ENCODE measurements at places on chromosomes 4 and X.

DNA sequence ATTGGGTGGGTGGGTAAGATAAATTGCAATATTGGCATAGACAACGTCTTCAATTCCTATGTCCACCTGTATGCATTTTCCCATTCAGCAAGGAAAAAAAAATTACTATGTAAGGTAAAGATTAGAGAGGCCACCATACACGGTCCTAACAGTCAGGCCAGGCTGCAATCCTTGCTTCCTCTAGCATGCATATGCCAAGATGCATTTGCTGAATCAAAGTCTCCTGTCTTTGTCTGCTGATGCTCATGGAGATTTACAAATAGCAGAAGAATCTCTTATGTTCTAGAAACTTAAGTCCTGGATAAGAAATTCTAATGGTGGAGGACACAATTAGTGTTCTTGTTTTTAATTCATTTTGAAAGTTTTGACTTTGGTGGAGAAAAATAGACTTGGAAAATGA lies 206.8 kb downstream of the PDGFC start:
- no peak for DNase-seq

- DNase-seq: no peak
Measured at GRCh38 chrX:49753691-49754090, 57.9 kb upstream of the PAGE1 start.

GRCh38 chr4:122765692-122766352 lies 33.3 kb downstream of the BBS12 start:
- no peak for DNase-seq

DNA sequence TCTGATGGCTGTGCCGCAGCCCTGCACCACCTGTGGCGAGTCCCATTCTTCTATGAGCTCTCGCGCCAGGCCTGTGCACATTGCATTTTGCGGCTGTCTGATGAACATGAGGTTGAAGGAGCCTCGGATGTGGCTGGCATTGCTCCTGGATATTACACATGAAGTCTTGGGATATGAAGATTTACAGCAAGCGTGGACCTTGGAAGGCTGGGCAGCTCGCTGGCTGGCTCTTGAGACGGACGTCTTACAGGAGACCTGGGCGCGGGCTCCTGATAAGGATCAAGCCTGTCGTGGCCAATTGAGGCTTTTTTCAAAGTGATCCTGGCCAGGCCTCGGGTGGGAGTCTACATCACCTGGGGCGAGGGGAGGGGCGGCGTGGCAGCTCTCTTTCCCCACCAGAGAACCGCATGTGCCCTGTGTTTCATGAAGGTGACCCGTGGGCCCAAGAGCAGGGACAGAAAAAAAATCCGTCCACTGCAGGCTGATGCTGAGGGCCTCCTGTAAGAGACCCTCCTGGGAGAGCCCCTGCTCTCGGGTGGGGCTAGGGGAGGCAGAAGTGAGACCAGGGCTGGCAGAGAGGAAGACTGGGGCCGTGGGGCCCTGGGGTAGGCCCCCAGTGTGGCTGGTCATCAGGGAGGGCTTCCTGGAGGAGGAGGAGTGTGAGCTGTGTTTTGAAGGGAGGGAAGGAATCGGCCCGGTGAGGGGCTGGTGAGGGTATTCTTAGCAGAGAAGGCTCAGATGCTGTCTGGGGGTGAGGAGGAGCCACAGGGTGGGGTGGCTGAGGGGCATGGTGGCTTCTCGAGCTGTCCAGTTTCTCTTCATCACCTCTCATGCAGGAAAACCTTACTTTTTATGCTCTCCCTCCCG lies 23.6 kb downstream of the CPZ start:
- no peak for DNase-seq

DNA sequence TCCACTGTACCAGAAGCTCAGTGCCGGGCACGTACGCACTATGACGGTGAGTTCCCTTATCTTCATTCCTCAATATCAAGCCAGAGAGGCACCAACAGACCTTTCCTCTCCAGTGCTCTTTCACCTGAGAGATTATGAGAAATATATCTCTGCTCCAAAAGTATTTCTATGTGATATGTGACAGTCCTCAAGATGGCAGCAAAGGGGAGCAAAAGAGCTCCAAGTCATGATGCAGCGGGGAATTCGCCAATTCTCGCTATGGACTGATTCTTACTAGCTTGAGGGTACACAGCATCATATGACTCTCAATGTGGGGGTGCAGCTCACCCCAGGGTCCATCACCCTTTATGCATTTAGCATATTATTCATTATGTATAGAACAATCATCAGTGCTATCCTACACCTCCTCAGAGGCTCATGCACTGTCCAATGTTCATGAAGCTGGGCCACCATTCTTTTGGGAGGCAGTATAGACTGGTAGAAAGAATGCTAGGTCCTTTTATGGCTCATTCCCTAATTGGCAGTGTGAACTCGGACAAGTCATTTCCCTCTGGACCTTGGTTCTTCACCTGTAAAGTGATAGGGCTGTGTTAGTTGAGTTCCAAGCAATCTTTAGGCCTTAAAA lies 12.8 kb upstream of the IQSEC2 start:
- no peak for DNase-seq

- DNase-seq: no peak
Measured at GRCh38 chr4:176902710-176903323, 110.1 kb upstream of the VEGFC start.

- no peak for DNase-seq
Measured at GRCh38 chr4:133812236-133812635, 389.4 kb downstream of the PABPC4L start.

DNA sequence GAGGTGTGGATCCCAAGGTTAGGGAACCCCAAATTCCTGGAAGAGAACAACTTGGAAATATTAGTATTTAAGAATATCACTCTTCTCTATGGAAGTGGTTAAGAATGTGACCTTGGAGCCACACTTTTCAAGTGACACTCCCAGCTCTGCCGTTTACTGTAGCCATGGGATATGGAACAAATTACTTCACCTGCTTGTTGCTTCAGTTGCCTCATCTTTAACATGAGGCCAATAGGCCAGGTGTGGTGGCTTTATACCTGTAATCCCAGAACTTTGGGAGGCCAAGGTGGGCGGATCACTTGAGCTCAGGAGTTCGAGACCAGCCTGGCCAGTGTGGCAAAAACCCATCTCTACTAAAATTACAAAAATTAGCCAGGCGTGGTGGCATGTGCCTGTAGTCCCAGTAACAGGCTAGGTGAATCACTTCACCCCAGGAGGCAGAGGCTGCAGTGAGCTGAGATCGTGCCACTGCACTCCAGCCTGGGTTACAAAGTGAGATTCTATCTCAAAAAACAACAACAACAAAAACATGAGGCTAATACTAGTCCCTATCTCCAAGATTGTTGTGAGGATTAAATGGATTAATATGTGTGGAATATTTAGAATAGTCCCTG lies 13.0 kb downstream of the IL13RA1 start:
- DNase-seq: no peak

DNA sequence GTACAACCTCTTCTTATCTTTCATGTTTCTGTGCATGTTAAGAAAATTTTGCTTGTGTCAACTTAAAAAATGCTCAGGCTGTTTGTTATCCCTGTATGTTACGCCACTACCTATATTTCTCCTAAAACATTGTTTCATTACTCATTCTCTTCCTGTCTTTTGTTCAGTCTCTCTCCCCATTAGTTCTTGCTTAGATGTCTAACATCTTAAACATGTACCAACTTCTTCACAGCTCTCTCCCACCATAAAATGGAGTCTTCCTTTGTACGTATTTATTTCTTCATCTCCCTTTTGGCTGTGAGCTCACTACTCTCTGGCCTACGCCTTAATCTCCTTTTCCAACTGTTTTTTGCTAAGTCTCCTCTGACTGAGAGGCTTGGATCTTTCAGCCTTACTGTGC lies 36.4 kb downstream of the PCDH7 start:
- DNase-seq: no peak

- no peak for DNase-seq
Measured at GRCh38 chrX:106404512-106404911, 207.3 kb upstream of the RADX start.

DNA sequence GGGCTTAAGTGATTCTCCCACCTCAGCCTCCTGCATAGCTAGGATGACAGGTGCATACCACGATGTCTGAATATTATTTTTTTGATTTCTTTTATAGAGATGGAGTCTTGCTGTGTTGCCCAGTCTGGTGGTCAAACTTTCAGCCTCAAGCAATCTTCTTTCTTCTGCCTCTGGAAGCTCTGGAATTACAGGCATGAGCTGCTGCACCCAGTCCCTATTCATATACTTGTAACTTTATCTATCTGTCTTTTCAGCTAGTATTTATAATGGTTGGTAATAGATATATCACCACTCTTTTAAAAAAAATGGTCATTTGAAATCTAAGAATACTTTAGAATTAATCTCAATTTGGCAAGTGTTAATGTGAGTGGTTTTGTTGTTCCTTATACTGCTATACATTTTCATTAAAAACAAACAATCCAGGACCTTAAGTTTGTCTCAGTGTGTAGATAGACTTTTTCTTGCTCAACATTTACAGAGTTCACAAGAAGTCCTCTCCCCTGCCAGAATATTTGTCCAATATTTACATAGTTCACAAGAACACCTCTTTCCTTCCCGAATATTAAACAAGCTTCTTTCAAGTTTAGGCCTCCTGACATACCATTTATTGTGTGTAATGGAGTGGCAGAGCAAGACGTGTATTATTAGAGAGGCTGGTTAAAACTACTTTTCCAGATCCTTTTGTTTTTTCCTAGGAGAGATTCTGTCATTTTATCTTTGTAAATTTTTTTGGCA lies 1197.4 kb upstream of the ADGRL3 start:
- DNase-seq: no peak

GRCh38 chr4:16492872-16493271 lies 266.6 kb upstream of the TAPT1 start:
- DNase-seq: no peak

GRCh38 chrX:39903343-39903742 lies 194.4 kb downstream of the BCOR start:
- no peak for DNase-seq

GRCh38 chr4:79650217-79650616 lies 242.2 kb upstream of the GK2 start:
- DNase-seq: no peak

DNA sequence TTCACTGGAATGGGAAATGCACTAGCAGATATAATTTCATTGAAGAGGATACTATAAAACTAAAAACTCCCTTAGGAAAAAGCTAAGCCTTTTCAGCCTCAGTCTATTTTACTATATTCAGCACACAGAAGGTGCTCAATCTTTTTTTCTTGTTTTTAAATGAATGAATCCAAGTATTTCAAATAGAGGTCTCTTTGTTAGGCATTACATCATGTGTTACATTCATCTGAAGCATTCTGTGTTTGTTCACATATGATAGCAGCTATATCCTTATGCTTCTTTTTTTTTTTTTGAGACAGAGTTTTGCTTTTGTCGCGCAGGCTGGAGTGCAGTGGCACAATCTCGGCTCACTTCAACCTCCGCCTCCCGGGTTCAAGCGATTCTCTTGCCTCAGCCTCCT lies 278.4 kb downstream of the CAMK2D start:
- no peak for DNase-seq

GRCh38 chr4:154421618-154422017 lies 70.0 kb downstream of the DCHS2 start:
- no peak for DNase-seq

DNA sequence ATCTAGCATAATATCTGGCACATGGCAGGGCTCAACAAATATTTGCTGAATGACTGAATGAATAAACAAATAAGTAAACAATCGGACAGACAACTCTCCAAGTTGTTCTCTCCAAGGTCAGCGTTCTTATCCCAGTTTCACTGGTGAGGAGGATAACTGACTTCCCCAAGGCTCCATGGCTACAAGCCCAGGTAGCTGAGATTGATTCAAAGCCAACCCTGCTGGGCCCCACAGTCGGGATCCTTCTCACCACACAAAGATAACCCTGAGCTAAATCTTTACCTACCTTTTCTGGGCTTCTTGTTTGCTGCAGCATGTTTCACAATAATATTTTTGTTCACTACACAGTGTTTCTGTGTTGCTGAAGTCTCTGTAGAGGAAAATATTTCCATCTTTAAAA lies 54.9 kb downstream of the USP46 start:
- no peak for DNase-seq

DNA sequence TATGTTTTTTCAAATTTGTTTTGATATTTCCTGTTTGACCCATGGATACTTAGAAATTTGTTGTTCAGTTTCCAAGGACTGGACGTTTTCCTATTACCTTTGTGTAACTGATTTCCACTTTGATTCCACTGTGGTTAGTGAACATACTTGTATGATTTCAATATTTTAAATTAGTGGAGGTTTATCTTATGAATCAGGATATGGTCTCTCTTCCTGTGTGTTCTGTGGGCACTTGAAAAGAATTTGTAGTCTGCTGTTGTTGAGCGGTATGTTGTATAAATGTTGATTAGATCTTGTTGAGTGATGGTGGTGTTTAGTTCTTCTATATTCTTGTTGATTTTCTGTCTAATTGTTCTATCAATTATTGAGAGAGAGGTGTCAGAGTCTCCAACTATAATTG lies 21.2 kb upstream of the LAMTOR3 start:
- no peak for DNase-seq

DNA sequence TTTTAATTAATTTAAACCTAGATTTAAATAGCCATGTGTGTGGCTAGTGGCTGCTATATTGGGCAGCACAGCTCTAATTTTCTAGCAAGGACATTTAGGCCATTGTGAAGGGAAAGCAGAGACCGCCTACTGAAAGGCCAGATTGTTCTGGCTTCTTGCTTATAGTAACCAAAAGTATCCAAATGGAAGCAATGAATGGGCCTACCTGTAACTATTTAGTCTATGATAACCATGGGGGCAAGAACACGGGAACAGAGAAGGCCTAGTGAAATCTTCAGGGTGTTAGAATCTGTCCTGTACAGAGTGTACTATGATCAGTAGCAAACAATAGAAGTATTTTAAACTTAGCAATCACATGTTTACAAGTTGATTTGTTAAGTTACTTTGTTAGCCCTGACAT lies 16.5 kb upstream of the HPRT1 start:
- no peak for DNase-seq

DNA sequence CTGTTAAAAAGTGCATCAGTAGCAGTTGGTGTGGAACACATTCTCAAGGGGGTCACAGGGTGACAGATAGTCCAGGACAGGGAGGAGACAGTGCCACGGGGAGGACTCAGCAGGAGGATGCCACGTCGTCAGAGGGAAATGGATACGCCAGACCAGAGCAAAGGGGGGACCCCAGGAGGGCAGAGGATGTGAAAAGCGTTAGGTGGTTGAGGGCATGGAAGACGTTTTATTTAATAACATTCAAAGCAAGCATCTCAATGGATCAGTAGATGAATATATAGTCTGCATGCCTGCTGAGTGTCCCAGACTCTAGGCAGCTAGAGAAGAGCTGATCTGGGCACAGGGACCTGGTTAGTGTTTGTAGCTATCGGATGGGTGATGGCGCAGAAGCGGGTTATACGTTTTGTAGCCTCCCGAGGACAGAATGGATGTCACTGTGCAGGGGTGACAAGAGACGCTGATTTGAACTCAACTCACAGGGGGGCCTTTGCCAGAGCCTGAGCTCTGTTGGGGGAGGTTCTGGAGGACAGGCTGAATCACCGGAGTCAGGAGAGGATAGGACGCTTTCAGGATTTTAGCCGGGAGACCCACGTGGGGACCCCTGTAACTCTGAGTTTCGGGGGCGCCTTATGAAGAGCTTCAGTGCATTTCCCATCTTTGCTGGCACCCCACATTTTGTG lies 81.3 kb downstream of the STOX2 start:
- no peak for DNase-seq

GRCh38 chr4:142097015-142097414 lies 460.6 kb downstream of the IL15 start:
- no peak for DNase-seq

All from activated naive CD4-positive, alpha-beta T cell treated with Interleukin-2 at 50 U/mL for 16 hours (primary cell).